ENCODE measurements at places on chromosomes 3 and 15.

DNA sequence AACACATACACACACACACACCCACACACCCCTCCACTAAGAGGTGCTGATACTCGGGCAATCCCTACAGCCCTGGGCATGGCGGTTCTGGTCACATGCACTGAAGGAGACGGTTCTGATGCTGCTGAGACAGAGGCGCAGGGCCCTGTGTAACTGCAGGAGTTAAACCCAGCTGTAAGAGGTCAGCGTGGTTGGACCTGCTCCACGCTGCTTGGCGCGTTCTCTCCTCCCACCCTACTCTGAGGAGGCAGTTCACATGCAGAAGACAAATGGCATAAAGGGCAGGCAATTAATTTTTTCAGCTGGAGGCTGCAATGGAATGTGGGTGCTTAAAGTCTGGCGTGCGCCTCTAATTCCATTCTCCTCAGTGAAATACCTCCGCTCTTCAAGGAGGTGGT is 35.2 kb downstream of the GRK7 start:
- DNase-seq = no peak

GRCh38 chr15:90367576-90367975 is 15.5 kb downstream of the ZNF774 start:
- no peak for DNase-seq

DNA sequence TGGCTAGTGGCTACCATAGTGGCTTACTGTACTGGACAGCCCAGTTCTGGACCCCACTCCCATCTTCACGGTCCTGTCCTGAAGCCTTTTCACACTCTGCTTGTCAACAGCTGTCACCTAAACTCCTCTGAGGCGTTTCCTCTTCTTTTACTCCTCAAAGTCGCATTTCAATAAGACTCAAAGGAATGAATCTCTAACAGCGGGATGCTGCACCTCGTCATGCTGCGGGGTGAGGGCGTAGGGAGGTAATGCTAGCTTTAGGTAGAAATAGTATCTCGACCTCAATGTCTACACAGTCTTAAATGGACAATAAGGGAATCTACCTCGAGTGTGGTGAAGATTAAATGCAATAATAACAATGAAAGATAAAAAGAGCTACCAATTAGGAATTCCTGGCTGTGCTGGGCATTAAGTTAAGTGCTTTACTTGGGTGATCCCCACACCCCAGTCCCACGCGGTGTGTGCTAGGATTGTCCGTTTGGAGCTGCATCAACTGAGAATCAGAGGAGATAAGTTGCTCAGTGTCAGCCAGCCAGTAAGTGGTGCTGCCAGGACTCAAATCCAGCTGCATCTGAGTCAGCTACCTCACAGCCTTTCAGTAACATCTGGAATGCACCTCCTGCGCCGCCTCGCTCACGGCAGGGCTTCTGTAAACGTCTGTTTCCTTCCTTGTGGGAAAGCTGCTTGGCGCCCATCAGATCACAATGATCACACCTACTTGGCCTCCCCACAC is 14.0 kb downstream of the PLA2G4D start:
- no peak for DNase-seq

DNA sequence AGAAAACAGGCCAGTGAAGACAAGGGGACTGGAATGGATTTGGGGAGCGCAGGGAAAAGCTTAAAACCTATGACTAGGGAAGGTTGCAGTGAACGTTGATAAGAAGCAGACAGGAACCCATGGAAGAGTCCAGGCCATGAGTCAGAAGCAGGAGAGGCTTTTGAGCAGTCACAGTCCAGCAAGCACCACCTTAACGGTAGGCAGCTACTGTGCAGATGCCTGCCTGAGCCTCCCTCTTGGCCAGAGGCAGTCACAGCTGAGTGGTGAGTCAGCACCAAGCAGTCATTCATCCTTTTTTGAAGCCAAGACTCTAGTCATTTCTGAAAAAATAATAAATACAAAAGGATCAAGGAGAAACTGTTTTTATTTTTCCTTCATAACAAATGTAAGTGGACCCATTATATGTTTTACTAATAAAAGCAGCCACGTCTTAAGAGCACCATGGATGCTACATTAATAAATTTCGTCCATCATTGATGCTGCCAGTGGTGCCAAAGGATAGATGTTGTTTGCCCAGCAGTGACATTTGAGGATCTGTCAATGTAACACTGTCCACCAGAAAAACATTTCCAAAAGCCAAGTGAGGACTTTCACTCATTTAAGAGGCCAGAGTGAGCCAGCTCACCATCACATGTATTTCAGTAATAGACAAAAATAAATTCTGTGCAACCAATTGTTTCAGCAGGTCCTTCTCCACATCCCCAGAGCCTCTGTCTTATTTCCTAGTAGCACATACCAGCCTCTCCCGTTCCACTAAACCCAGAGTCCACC is 42.1 kb upstream of the ACTC1 start:
- DNase-seq = no peak

DNA sequence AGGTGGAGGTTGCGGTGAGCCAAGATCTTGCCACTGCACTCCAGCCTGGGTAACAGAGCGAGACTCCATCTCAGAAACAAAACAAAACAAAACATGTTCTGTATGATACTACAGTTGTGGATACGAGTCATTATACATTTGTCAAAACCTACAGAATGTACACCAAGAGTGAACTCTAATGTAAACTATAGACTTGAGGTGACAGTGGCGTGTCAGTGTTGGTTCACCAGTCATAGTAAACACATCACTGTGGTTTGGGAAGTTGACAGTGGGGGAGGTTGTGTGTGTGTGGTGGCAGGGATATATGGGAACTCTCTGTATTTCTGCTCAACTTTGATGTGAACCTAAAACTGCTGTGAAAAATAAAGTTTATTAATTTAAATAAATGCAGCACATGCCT is 33.0 kb upstream of the GNB5 start:
- no peak for DNase-seq

DNA sequence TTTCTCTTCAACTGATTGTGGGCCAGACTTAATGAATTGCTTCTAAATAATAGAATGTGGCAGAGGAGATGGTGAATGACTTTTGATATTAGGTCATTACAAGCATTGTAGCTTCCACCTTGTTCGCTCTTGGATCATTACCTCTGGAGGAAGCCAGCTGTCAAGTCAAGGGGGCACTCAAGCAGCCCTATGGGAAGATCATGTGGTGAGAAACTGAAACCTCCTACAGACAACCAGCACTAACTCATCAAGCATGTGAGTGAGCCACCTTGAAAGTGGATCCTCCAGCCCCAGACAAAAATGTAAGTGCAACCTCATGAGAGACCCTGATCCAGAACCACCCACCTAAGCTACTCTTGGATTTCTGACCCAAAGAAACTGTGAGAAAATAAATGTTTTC is 109.8 kb upstream of the TBC1D5 start:
- DNase-seq = no peak

DNA sequence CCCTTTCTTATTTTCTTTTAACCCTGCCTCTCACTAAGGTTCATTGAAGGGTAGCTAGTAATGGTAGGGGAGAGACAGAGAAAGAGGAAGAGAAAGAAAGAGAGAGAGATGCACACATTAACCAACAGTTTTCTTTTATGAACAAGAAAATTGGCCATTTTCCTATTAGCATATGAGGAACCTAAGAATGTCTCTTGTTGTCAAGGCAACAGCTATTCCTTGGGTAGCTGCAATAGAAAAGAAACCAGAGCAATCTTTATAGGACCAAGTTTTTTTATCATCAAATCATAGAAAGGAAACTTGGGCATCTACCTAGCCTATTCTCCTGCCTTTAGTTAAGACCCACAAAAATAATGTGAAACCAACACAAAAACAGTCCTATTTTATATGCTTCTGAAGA is 15.0 kb upstream of the CCDC39 start:
- DNase-seq = no peak

DNA sequence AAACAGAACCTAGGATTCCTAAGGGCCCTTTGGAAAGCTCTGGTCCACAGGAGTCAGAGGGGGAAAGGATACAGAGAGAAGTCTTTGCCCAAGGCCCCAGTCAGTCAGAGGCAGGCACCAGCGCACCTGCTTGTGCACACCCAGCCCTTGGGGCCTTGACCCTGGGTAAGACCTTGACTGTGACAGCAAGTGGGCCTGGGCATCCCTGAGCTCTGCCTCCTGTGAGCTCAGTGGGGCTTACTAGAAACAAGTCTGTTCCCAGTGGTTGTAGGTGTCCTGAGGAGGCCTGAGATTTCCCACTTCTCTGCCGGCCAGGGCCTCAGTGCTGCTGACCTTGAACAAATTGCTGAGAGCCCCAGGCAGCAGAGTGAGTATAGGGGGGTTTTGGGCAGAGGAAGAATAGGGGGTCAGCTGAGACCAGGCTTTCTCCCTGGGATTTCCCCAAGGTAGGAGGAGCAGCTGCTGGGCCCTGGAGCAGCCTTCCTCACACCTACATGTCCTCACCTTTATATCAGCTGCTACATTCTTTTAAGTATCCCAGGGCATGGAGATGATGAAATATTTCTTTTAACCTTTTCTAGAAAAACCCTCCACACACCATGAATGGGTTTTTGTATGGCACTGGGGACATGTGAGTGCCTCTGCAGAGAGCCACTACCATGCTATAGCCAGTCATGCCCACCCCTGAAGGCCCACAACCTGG is 9.7 kb upstream of the DAG1 start:
- no peak for DNase-seq

GRCh38 chr3:156801746-156802145 is 24.4 kb upstream of the LEKR1 start:
- DNase-seq = no peak

GRCh38 chr3:69339760-69340159 is 46.1 kb downstream of the FRMD4B start:
- no peak for DNase-seq

- peak; percentile 34 for DNase-seq
Observed at GRCh38 chr3:107024551-107025026, 352.6 kb upstream of the CCDC54 start.

- no peak for DNase-seq
Observed at GRCh38 chr3:149706905-149707304, 45.4 kb downstream of the COMMD2 start.

- no peak for DNase-seq
Observed at GRCh38 chr3:152277198-152277597, 8.5 kb downstream of the MBNL1 start.

- no peak for DNase-seq
Observed at GRCh38 chr15:67930720-67931119, 90.9 kb upstream of the RNU6-1 start.

DNA sequence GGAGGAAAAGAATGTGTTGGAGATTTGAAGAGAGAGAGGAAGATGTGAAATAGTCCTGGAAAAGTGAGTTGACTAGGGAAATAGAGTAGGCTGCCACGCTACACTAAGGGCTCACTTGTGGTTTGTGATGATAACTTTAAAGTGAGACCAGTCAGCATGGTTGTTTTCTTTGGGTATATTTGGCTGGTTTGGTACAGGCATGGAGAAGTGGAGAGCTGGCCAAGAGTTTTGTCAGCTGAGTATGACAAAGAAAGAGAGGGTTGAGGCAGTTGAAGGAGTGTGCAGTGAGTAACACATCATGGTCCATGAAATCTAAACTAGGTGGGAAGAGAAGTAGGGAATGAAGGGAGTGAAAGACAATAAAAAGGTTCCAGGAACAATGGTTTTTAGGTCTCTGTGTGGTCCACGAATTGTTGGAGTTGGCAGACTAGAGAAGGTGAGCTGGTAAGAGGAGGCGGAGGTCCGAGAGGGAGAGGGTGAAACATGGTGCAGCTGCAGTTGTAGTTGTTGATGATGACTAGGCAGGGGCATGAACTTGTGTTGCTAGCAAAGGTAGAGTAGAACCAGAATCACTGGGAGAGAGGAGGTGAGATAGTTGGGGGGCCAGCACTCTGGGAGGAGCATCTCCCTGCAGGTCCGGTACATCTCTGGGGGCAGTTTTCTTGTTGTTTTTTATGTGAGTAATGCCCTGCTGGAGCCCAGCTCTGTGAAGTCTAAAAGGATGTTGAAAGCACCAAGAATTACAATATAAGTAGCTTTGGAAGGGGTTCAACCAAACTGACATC is 21.0 kb downstream of the ZNF80 start:
- no peak for DNase-seq

- DNase-seq = no peak
Observed at GRCh38 chr3:22111226-22111625, 360.2 kb upstream of the ZNF385D start.

GRCh38 chr3:17847156-17847555 is 104.7 kb upstream of the TBC1D5 start:
- no peak for DNase-seq

- no peak for DNase-seq
Observed at GRCh38 chr3:59499000-59499399, 449.2 kb upstream of the CFAP20DC start.

DNA sequence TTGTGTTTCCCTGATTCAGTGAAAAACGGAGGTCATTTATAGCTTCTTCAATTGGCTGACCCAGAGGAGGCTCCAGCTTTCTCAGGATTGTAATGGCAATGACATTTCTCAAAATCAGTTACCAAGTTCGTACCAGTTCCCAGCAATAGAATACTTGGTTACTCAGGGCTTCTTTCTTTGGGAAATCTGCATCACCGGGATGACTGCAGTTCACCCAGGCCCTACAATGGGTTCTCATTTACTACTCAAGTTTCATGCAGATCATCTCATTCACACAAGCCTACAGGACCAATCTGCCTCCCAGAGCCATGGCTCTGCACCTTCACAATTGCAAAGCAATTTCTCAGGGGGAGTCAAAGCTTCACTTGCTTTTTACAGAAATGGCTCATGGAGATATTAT is 109.6 kb downstream of the FHIT start:
- DNase-seq = no peak

DNA sequence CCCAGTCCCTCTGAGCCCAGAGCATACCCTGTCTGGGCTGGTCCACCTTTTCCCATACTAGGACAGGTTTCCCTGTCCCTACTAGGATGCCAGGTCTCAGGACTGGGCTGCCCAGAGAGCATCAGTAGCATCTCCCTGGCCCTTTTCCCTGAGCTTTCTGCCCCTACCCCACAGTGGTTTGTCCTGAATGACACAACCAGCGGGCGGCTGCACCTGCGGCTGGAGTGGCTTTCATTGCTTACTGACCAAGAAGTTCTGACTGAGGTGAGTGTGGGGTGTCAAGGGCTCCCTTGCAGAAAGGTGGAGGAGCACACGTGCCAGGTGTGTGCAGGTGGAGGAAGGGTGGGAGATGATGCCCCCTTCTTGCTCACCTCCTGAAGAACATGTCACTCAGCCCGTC is 33.5 kb downstream of the ESYT3 start:
- no peak for DNase-seq

GRCh38 chr3:161851941-161852566 is 355.4 kb downstream of the OTOL1 start:
- peak; percentile 62 for DNase-seq

- DNase-seq = no peak
Observed at GRCh38 chr3:158169091-158169491, 59.2 kb downstream of the RSRC1 start.

DNA sequence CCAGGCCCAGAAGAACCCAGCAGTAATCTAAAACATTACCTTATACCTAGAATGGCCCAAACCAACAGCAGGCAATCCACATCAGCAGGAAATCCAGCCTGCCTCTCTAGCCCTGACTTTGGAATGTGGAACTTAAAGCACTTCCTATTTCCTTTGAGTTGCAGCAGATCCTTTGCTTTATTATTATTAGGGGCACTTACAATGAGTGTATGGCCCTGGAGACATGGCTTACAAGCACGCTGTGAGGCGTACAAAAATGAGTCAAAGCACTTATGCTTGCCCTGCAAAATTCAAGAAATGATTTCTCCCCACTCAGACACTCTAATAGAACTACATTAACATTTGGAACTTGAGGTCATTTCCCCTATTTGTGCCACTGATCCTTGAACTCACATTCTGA is 9.5 kb upstream of the KNSTRN start:
- DNase-seq = no peak

Measured in hematopoietic multipotent progenitor cell treated with erythropoietin and hydrocortisone succinate and interleukin-3 and kit ligand, for 8 days (in vitro differentiated cells).